Central memory CD4-positive, alpha-beta T cell (primary cell): ENCODE measurements at places on chromosomes 5 and 9.

DNA sequence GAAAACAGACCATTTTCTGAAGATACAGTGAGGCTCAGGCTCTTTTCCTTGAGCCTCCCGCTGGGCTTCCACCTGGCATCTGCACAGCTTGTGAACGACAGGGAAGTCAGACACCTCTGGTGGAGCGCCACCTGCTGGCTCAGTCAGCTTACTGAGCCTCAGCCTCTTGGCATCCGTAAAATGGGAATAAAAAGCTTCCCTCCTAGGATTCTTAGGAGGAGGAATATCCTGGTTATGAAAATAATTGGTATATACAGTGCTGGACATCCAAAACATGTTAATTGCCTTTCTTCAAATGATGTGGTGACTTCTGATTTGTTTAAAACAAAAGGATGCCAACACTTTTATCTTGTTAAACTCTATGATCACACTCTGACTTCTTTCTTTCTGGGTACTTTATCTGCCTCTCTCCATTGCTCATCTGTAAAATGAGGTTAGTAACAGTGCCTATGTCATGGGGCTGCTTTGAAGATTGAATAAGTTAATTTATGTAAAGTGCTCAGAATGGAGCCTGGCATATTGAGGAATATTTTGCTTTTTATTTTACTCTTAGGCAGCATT is 67.5 kb downstream of the MAMDC2 start:
- peak; percentile 9 for DNase-seq

DNA sequence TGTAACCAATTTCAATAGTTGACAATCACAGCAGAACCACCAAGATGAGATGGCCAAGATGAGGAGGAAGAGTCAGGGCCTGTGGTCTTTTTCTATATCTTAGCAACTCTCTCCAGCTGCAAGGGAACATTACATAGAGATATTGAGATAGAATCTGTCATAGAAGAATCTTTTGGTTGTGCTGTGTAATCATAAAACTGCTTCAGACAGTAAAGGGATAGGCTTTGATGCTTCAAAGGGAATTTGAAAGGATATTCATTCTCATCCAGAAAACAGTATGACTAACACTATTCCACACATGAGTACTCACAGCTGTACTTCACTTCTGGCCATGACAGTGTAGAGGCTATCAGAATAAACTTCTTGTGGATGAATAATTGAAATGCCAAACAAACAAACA is 145.9 kb downstream of the YIPF5 start:
- no peak for DNase-seq

DNA sequence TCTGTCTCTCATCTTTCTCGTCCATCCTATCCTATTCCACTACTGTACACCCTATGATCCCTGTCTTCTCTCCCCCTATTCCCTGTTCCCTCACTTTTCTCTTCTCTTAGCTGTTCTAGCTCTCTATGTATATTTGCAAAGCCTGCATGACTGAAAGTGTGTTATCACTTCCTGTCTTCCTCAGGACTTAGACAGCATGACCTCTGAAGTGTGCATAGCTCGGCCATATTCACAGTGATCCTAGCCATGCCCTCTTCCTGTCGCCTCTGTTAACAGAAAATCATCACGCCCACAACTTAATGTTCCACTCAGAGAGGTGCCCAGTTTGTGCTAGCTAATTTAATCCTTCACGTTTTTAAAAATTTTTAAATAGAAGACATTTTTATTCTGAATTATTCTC is 35.8 kb upstream of the CDH6 start:
- no peak for DNase-seq

DNA sequence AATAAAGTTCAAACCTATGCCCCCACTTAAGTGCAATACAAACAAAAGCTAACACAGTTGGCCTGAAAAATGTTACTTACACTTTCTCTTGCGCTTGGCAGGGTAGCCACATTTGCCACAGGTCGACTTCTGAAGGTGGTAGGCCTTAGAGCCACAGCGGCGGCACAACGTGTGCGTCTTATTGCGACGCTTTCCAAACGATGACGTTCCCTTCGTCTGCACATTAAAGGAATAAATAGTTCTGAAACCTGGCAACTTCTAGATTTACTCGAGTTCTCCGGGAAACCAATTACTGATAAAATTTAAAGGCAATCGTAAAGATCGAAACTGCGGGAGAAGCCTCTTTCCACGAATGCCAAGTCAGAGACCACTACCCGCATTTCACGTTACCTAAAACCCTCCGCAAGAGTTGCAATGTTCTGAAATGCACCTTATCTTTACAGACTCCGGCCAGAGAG is 602 bp downstream of the RPL37 start:
- peak; percentile 80 for DNase-seq

- DNase-seq: no peak
These were observed 5.4 kb upstream of the NRARP start for GRCh38 chr9:137307255-137308056.

GRCh38 chr9:112559629-112560413 is 73.2 kb downstream of the KIAA1958 start:
- no peak for DNase-seq

- DNase-seq: no peak
These were observed 215.8 kb downstream of the MELK start for GRCh38 chr9:36788534-36788933.

GRCh38 chr9:75715360-75715759 is 175.1 kb upstream of the PCSK5 start:
- no peak for DNase-seq

- no peak for DNase-seq
These were observed 230.6 kb downstream of the EBF1 start for GRCh38 chr5:158869092-158869491.

DNA sequence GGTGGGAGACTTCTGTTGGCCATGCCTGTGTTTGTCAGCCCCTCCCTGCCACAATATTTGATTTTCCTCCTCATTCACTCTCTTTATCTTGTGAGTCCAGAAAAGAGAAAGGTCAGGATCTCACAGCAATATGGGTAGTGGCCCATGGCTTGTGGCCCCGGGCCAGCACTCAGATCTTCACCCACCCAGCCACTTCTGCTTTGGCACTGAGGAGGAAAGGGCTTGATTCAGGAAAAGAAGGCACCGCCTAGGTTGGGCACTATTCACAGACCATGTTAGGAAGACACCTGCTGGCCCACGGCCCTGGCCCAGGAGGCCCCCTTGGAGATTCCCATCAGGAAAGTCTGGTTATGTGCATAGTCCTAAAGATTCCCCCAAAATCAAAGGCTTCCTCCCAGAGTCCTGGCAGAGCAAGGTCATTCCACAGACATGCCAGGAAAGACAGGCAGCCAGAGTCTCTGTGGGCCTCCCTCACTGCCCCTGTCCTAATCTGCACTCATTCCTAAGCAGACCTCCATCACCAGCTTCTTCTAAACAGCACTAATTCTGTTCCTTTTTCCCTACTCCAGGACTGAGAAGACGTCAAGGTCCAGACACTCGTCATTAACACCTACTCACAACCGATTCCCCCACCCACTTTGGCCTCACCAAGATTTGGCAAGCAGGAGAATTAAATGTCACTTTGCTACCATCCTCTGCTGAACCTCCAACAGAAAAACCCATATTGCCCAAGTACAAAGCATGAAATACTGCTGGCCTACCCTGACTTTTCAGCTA is 179.3 kb downstream of the DEPDC1B start:
- no peak for DNase-seq

DNA sequence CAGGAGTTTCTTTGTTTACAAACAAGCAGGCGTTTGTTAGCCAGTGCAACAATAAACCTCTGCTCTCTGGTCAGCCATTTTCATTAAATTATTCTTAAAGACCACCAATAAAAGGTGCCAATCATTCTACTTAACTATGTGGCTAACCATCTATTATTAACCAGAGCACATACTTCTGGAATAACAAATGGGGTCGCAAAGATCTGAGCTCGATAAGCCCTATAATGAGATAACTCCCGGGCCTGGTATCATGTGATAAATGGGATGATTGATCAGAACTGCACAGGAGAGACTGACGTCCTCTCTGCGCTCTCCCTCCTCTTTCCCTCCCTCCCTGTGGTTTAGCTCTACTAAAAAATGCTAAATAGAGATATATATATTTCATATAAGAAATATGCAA is 488.2 kb downstream of the NTRK2 start:
- DNase-seq: no peak

- DNase-seq: no peak
These were observed 296.7 kb downstream of the ARL15 start for GRCh38 chr5:54013556-54014194.

DNA sequence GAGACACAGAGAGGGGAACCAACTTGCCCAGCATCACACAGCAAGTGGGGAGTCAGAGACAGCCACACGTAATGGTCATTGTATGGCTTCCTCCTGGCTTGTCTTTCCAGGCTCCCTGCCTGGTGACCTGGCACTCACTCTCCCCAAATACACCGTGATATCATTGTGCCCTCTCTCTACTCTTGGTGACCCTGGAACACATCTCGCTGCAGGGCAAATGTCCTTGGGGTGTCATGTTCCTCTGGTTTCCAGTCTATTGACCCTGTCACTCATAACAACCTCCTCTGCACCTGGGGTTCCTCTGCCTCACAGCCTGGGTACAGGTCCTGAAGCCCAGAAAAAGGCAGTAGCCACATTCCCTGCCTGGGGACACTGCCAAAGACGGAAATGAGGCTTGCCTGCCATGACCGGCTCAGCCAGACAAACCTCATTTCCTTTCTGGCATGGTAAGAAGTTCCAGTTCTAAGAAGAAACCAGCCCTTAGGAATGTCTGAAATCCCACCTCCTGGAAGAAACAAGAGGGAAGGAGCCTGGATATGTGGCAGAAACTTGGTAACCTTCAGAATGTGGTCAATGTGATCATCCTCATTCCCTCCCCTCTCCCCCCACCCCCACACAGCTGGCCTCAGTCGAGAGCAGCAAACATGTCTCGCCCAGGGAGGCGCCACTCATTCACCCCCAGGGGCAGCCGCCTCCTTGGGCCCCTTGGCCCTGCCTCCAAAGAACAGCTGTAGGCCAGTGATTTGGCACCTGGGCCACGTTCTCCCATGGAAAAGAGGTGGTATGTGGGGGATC is 30.6 kb upstream of the SMU1 start:
- DNase-seq: no peak

DNA sequence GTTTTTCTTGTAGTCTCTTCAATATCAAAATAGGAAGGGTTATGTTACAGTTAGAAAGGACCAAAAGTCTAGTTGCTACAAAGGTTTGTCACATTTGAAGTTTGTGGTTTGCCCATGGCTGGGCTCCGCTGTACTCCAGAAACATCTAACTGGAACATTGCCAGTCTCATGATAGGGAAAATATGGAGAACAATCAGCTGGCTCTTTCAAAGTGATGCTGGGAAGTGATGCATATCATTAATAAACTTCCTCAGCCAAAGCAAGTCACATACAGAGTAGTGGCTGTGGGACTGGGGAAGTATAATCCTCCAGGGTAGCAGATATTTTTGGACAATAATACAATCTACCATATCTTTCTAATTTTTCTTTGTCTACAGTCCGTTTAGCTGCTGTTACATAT is 8.8 kb downstream of the BTF3 start:
- DNase-seq: no peak

DNA sequence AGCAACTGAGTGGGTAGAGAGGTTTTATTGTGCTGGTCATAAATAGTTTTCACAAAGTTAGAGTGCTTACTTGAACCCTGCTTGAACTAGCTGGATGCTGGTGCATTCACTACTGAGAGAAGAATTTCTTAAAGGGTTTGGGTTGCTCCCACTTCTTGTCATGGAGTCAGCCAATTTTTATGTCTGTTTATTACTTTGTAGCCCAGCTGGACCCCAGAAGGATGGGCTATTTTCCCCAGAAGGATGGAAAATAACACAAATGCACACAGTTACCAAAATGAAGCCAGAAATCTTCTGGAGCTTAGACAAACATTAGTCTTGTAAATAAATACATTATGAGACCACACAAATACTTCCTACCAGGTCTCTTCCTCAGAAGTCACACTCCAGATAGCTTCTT is 480.8 kb upstream of the TNC start:
- DNase-seq: no peak

- peak; percentile 12 for DNase-seq
These were observed at the start of gene COL23A1 for GRCh38 chr5:178590141-178590923. COL23A1 (minus strand) TSS chr5:178590393.

- peak; percentile 44 for DNase-seq
These were observed 12.6 kb downstream of the PLGRKT start for GRCh38 chr9:5425006-5425628.
